ENCODE measurements at places on chromosomes 12 and 14.

GRCh38 chr14:105883066-105884005, 357.0 kb downstream of the TMEM121 start:
- DNase-seq = peak; percentile 38

DNA sequence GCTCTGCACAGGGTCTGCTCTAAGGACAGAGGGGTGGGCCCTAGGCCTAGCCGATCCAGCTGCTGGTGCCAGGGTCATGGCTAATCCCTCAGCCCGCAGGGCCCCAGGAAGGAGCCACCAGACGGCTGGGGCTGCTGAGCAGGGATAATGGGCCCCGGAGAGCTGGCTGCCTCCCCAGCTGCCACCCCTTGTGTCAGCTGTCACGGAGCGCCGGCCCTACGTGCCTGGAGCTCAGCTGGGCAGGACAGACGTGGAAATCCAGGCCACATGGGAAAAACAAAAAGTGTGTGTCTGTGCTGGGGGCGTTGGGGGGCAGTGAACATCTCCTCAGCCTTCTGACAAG, 36.2 kb downstream of the CHGA start:
- peak; percentile 70 for DNase-seq

- peak; percentile 65 for DNase-seq
Measured at GRCh38 chr14:100838493-100839314, 12.8 kb downstream of the MEG3 start.

GRCh38 chr14:61625165-61625564, 70.1 kb upstream of the HIF1A start:
- no peak for DNase-seq

GRCh38 chr14:25007832-25008231, 42.1 kb downstream of the STXBP6 start:
- peak; percentile 1 for DNase-seq

DNA sequence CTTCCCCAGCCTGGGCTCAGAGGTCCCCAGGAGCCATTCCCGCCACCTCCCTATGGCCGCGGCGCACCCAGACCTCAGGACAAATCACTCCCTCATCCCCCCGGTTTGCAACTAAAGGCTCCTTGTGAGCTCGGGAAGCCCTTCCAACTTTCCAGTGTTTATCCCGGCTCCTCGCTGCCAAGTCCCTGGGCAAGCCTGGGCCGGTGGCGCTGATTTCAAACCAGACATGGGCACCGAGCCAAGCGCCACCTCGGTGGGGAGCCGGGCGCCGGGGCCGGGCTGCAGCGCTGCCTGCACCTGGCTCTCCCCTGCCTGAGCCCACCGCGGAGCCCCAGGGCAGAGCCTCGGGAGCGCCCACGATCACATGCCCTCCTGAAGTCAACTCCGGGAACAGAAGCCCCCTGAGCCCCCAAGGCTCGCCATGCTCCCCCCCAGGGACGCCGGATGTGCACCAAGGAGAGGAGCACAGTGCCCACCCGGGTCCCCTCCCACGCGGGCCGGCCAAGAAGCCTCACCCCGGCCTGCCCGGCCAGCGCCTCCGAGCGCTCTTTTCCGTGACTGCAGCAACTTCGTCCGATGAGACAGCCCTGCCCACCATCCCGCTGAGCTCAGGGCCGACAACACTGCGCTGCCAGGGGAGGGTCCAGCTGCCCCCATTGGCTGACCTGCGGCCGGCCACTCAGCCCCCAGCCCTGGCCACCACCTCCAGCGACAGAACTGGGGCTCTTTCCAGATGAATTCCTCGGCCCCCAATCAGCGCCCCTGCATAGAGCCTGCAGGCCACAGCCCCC, 50.0 kb downstream of the NCOR2 start:
- DNase-seq = peak; percentile 96

GRCh38 chr12:13002301-13003097, 2.4 kb upstream of the HEBP1 start:
- DNase-seq = peak; percentile 42

DNA sequence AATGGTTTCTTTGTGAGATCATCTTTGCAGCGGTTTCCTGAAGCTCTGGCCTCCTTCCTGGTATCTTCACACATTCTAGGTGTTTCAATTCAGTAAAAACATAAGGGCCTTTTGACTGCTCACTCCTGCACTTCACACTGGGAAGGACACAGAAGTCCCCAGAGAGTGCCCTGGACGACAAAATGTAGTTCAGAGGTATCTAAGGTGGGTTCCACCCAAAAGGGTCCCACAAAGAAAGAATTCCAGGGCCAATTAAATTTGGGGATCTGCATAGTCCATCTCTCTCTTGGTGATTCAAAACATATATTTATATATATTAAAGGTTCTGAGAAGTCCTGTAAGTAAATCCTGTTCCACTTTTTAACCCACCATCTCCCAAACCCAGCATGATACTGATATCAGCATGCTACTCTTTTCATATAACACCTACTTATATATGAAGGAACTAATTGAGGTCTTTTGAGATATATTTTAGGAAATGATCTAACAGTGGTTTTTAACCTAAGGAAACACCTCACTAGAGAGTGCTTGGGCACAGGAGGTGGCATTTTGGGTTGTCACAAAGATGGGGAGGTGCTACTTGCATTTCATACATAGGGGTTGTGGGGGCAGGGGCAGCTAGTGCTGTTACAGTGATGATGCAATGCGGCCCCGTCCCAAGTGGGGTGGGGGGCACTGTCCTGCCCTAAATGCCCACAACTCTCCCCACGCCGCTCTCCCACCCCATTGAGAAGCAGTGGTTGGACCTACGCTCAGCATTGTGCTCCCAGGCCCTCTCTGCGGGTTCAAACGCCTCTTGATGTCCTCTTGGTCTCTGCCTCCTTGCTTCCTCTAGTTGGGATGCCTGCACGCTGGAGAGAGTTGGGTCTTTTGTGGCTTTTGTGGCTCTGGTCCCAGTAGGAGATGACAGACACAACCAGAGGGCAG, 109.4 kb downstream of the ARF6 start:
- peak; percentile 93 for DNase-seq

DNA sequence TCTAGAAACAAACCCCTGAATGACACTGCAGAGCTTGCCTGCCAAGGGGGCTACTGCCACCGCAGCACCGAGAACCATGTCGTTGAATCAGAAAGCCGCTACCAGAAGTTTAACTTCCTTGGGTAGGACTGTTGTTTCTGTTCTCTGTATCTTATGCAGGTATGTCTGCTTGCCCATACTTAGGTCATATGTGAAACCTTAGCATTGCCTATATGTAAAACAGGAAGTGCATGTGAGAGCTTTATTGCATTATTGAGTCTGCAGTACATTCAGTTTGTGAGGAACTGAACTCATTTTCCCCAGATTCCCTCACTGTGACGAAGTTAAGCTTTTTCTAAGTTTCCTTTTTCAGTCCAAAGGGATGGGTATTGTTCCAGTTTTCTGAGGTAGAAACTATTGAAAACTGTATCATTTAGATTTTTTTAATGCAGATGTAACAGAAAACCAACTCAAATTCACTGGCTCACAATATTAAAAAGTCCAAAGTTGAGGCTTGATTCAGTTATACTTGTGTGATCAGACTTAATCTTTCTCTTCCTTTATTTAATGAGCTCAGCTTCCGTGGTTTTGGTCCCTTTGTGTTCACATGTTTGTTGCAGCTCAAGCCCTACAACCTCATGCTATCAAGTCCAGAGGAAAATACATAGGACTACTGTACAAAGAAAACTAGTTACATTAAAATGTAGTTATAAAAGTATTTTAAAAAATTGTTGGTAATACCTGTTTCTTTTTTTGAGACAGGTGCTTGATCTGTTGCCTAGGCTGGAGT, 6.9 kb downstream of the FBXO34 start:
- DNase-seq = no peak

GRCh38 chr12:116174006-116174405, 103.5 kb downstream of the MED13L start:
- DNase-seq = no peak

GRCh38 chr12:51846911-51847642, 1.4 kb downstream of the FIGNL2 start:
- DNase-seq = peak; percentile 96

DNA sequence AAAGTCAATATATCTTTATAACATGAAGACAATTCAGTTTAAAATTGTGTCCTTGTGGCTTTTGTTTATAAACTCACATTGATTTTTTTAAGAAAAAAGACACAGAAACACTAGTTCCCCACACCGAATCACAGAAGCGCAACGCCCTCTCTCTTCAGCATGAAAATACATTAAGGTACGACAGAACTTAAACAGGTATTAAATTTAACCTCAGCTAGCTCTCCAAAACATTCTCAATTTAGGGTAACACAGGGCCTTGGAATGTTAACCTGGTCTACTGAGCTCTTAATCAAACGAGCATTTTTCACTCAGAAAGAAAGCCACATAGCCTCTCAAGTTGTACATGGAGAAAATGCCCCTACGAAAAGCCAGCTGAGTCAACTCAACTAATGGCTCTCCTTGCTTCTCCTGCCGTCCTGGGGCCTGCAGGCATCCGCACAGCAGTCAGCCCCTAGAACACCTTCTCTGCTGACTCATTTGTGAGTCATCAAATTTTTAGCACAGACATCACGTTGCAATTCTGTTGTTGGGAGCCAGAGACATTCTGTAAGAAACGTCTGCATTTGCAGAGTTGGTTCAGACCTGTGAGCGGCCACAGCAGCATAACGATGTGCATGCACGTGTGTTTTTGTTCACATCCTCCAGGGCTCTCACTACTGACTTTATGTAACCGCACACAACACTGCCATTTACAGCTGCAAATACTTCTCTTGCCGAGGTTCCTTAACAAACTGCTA, 141.6 kb downstream of the ITPR2 start:
- peak; percentile 72 for DNase-seq

DNA sequence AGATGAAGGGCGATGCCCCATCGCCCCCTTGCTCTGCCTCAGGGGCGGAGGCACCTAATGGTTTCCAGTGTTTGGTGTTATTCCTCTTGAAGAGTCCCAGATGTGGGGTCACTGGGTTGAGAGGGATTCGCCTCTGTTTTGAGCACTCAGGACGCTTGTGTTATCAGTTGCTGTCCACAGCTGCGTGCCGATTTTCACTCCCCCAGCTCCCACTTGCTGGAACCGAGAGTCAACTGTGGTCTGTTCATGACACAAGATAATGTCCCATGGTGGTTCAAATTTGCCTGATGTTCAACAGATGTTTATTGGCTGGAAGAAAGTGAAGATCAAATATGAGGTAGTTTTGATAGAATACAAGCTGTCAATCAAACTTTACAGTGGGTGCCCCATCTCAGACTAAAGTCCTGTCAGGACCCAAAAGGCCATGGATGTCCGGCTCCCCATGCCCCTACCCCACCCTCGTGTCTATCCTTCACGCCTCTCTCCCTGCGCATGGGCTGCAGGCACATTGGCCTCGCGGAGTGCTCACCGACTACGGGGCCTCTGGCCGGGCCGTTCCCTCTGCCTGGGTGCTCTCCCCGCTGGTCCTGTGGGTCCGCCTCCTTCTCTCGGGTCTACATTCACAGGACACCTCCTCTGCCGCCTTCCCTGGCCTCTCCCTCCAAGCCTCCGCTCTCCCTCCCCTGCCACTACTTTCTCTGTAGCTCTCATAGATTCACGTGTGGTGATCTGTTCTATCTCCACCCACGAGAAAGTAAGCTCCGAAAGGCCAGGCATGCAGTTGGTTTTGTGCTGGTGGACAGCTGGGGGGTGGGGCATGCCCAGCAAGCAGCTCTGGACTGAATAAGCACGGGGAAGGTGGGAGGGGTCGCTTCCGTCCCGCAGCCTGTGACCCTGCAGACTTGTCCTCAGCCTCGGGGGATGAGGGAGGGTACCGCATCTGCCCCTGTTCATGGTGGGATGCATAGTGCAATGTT, 6.8 kb upstream of the TRAF3 start:
- peak; percentile 55 for DNase-seq

- no peak for DNase-seq
Measured at GRCh38 chr12:58242796-58243630, 301.6 kb downstream of the ATP23 start.

GRCh38 chr14:53523226-53523625, 370.1 kb upstream of the DDHD1 start:
- DNase-seq = no peak

DNA sequence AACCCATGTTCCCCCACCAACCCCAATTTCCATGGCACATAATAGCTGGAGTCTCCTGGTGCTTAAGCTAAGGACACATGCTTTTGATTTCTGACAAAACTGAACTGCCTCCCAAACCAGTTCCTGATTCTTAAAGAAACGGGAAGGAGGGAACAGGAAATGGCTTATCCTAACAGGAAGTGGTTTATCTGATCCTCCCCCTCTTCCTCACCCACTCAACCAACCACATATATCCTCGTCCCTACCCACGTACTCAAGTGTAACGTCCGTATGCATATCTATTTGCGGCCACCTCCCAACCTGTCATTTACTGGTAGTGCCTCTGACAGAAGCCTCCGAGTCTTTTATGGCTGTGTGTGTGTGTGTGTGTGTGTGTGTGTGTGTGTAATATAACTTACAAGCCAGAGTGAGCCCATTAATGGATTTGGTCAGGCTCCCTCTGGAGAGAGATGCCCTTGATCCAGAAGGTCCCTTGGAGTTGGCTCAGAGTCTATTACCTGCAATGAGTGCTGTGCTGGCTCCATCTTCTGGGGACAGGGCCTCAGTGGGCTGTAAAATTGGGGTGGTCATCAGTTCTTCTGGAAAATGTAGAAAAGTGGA, 7.7 kb downstream of the DAZAP2 start:
- peak; percentile 88 for DNase-seq

DNA sequence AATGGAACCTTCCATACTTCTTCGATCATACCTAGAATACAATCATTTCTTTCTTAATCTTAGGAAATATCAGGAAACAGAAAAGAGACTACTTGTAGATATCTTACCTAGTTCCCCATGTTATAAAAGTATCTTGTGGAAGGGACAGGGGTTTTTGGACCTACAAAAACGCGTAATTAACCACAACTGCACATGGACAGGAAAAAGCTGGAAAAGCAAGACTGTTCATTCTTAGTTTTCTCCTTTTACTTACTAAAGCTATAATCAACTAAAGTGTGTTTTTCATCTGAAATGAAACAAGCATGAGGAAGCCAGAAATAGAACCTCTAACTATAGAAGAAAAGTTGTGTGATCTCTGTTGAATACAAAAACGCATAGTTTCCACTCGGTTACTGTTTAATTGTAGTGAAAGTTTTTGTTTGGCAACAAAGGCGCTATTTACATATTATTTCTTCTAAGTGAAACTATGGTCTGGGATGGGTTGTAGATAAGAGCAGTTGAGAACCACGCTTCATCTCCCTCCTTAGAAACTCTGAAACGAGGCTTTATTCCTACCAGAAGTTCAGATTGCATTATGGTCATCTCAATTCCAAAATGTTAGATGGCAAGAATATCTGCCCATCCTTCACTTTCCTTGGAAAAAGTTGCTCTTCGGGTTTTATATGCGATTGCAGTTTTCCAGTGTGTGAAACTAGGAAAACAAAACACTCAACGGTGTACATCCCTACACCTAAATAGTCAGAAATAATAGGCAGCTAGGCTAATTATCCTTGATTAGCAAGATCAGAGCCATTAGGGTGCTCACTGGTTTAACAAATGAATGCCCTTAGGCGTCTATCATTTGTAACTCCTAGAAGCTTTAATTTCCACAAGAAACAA, 1.1 kb downstream of the BCAT1 start:
- DNase-seq = no peak
